ENCODE measurements at places on chromosomes 13 and 19. TPM values are rescaled to one million over a fixed set of nuclear protein-coding genes. Genes with fewer than 3 reads are reported as not detected.

Gene CYP2A7
- not detected for total RNA-seq

Gene IGFL3
- total RNA-seq, result 0.25 TPM

Gene VSTM2B
- not detected for total RNA-seq

Gene TBXA2R
- total RNA-seq, result 1.6 TPM

Gene PLA2G4C
- 10.8 TPM for total RNA-seq

Gene GGN
- total RNA-seq, result 0.49 TPM

Gene NOVA2
- 1.3 TPM for total RNA-seq

Gene RXFP2
- total RNA-seq, result not detected

Gene ZNF547
- 1.4 TPM for total RNA-seq

Gene ZNF430
- total RNA-seq, result 2.3 TPM

Gene C13orf46
- total RNA-seq, result 0.26 TPM

Gene TMEM147
- total RNA-seq, result 443 TPM

Gene TMPRSS9
- not detected for total RNA-seq

Gene CYP4F11
- total RNA-seq, result 4.6 TPM

Gene TMEM86B
- total RNA-seq, result 4.4 TPM

Gene CRX
- total RNA-seq, result not detected

Gene PNMA8B
- total RNA-seq, result not detected

Gene ZNF729
- not detected for total RNA-seq

Gene LRRC63
- total RNA-seq, result 0.08 TPM

Gene SERPINE3
- not detected for total RNA-seq

Gene ZNF525
- total RNA-seq, result 0.21 TPM

Gene SLC10A2
- not detected for total RNA-seq

Gene CAPN12
- 5.5 TPM for total RNA-seq

Gene SLC46A3
- total RNA-seq, result 1.8 TPM

Gene GPR183
- not detected for total RNA-seq

Gene GRIK5
- 0.45 TPM for total RNA-seq

Gene KLK1
- 0.28 TPM for total RNA-seq

Gene ELAVL3
- total RNA-seq, result 0.07 TPM

Gene PBX4
- total RNA-seq, result 0.93 TPM

Gene ADGRE3
- total RNA-seq, result not detected

Gene SHD
- total RNA-seq, result 0.17 TPM

Gene ENOX1
- total RNA-seq, result 1.9 TPM

Gene ZNF723
- total RNA-seq, result not detected

Gene ZNF208
- not detected for total RNA-seq

Gene CEACAM7
- 0.10 TPM for total RNA-seq

Gene ZNF8
- total RNA-seq, result 0.79 TPM

Gene SLC25A15
- 15.7 TPM for total RNA-seq

Gene MAB21L1
- not detected for total RNA-seq

Gene ZSCAN4
- not detected for total RNA-seq

Gene KLC3
- 1.2 TPM for total RNA-seq

Gene F10
- total RNA-seq, result 0.13 TPM

Gene EXOC3L2
- total RNA-seq, result 1.8 TPM

Gene TSC22D1
- total RNA-seq, result 56.8 TPM

Gene NLRP7
- total RNA-seq, result 0.02 TPM

Gene LENG9
- total RNA-seq, result 4.2 TPM

Gene ZNF536
- total RNA-seq, result not detected

Gene ATXN8OS
- not detected for total RNA-seq

Gene SELENOV
- total RNA-seq, result not detected

Gene CCDC8
- total RNA-seq, result not detected

Gene ZNF112
- 2.3 TPM for total RNA-seq

Gene ELOF1
- total RNA-seq, result 102 TPM

Gene BST2
- 0.12 TPM for total RNA-seq

Gene RFXAP
- total RNA-seq, result 0.89 TPM

Gene KANK3
- 7.6 TPM for total RNA-seq

Gene ZNF433
- total RNA-seq, result not detected

Gene CFAP97D2
- not detected for total RNA-seq

Gene MISP
- 84.4 TPM for total RNA-seq

Gene C19orf85
- not detected for total RNA-seq

Gene CGB8
- 3.0 TPM for total RNA-seq

Measured in A549 treated with AZD2906 at 1 μM for 4 hours (cell line).